ENCODE measurements at places on chromosomes 4 and X. TPM values are rescaled to one million over a fixed set of nuclear protein-coding genes. Genes with fewer than 3 reads are reported as not detected.

CHST7 gene
- 34.5 TPM for total RNA-seq

ITIH6 gene
- total RNA-seq: not detected

WAS gene
- under 0.01 TPM for total RNA-seq

CCDC110 gene
- 0.44 TPM for total RNA-seq

FHL1 gene
- total RNA-seq: 122 TPM

Data from lung microvascular endothelial cell (primary cell).